ENCODE measurements at places on chromosomes 6 and 20.

GRCh38 chr6:52994031-52994838 lies 849 bp downstream of the GSTA4 start:
- DNase-seq: peak; percentile 54

DNA sequence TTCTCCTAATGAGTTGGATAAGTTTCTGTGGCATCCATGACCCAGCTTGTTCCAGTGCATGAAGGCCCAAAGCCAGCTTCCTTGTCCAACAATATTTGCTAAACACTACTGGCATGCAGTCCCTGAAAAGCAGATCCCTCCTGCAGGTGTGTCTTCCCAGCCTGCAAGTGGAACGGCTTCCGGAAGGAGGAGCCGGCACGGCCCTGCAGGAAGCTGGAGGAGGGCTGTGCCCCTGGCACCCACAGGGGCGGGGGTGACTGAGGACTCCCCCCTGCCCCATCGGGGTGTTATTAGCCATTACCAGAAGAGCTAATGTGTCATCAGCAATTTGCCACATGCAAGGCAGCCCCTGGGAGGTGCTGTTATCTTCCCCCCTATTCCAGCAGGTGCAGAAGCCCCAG lies 27.4 kb downstream of the NPEPL1 start:
- DNase-seq: no peak

- no peak for DNase-seq
These were observed 67.9 kb upstream of the DOK5 start for GRCh38 chr20:54407459-54407858.

GRCh38 chr6:22878324-22878701 lies 308.9 kb downstream of the HDGFL1 start:
- DNase-seq: no peak

DNA sequence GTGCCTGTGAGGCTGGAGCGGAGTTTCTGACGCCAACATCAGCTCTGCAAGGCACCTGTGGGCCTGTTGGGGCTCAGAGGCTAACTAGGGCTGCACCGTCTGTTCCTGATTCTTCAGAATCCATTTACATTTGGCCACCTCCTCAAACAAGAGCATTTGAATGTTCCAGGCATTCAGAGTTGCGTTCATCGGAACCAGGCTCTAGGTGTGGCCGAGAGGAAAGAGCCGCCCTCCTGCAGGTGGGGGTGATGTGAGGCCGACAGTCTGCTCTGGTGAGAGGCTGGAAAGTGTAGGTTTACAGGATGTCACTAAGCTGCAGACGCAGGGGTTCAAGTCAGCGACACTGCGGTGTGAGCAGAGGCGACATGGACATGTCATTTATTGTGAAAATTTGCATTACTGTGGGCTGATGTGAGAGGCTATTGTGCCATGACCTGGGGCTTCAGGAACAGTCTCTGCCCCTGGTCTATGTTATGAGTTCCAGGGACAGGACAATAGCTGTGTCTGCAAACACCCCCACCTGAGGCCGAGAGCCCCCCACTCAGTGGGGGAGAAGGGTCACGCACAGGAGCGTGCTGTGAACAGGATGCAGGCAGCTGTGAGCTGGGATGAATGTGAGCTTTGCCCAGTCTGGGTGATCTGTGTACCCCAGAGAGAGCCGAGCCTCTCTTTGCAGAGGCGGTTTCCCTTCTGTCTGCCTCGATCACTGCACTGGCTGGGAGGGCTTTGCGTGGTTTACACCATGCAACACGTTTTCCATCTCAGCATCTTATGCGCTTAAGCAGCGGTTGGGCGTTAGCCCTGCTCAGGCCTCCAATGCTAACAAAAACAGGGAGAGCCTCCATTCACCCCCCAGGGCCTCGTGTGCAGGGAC lies 21.1 kb downstream of the SLCO4A1 start:
- no peak for DNase-seq

DNA sequence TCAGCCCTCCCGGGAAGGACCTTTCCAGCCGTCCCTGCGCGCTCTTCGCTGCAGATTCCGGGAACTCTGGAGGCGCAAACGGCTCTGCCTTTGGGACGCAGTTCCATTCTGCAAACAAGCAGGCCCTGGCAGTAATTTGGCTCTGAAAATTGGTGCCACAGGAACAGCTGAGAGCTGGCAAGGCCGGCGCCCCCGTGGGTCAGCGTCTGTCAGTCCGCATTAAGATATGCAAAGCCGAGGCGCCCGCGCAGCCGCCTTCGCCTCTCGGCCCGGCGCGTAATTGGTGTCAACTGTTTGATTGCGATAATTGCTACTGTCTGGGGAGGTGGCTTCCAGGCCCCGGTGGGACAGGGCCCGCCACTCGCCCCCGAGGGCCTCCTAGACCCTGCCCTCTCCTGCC lies 73.6 kb downstream of the NCR2 start:
- DNase-seq: no peak

Measured in fibroblast of skin of abdomen (primary cell).